Tibial nerve (tissue), 4 donors: ENCODE measurements at places on chromosomes 6 and 20.
A peak's percentile ranks its signal among the peaks of the same experiment; 100 is the strongest.

GRCh38 chr20:41418031-41418430 is 51.4 kb upstream of the EMILIN3 start:
- no peak for DNase-seq

- no peak for DNase-seq
Measured at GRCh38 chr20:37726971-37727956, 33.4 kb downstream of the CTNNBL1 start.

- no peak for DNase-seq
Measured at GRCh38 chr6:110419028-110419739, 3.8 kb upstream of the DDO start.

GRCh38 chr6:45923831-45924391 is 91.7 kb downstream of the CLIC5 start:
- DNase-seq = no peak

DNA sequence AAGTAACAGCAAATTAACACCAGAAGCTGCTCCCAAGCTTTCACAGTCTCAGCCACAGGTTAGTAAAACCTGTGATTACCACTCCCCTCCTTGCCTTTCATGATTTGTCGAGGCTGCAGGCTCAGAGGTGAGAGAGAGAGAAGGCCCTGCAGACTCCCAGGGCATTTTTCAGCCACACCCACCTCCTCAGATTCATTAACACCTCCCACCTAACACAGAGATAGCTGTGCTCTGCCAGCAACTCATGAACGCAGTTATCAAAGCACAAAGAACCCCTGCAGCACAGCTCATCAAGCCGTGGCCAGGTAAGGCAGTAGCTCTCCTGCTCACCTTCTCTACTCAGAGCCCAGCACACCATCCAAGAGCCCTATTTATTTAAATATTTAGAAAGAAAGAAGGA is 27.1 kb downstream of the F13A1 start:
- no peak for DNase-seq

DNA sequence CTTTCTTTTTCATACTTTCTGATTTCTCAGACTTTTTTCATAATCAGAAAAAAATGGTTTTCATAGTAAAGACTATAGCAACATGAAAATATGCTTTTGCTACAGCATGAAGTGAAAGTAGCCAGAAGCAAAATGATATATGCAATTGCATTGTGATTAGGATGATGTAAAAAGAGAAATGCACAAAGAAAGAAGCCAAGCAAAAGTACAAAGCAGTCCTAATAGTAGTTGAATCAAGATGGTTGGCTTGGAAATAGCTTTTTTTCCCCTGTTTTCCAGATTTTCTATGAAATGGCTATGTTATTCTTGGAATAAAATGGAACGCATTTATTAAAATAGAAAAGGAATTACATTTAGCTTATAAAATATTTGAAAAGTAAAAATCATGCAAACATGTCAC is 77.3 kb downstream of the SEL1L2 start:
- no peak for DNase-seq

DNA sequence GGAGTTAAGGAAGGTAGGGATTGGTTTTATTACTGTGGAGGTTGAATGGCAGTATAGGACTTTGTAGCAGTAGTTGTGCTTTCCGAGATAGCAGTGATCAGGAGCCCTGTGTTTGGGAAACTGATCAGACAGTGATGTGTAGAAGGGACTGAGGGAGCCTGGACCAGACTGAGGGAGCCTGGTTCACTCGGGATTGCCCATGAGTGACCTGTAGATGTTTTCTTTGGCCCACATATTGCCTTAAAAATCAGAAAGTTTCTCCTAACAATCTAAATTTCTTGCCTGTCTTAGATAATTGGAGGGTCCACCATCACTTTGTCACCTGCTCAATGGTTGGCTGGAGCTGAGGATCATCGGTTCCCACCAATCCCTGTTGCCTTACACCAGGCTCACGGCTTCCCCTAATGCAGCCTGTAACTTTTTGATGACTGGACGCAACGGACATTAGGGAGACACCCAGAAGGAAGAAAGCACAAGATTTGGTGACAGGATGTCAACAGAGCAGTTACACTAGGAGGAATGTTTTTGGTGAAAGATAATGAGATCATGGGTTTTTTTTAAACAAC is 1.1 kb downstream of the CDS2 start:
- DNase-seq = no peak

DNA sequence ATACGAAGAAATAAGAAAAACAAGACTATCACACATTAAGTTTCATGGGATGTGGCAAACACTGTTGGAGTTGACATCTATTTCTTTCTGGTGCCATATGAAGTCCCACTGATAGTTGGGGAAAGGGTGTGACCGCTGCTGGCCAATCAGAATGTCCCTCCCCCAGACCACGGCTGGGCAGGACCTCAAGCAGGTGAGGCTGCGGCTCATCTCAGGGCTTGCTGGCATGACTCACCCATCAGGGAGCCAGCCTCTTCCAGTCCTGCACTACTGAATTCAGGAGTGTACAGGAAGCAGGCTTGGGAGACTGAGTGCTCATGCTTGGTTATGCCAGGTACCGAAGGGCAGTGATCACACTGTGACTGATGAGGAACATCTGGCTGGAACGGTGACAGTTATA is 18.9 kb downstream of the PREP start:
- no peak for DNase-seq

DNA sequence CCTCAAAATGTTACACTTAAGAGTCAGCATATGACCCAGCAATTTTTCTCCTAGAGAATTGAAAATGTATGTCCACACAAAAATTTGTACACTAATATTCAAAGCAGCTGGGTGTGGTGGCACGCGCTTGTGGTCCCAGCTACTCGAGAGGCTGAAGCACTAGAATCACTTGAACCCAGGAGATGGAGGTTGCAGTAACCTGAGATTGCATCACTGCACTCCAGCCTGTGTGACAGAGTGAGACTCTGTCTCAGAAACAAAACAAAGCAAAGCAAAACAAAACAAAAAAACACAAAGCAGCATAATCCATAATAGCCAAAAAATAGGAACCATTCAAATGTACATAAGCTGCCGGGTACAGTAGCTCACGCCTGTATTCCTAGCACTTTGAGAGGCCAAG is 1.6 kb upstream of the RPF2 start:
- no peak for DNase-seq

DNA sequence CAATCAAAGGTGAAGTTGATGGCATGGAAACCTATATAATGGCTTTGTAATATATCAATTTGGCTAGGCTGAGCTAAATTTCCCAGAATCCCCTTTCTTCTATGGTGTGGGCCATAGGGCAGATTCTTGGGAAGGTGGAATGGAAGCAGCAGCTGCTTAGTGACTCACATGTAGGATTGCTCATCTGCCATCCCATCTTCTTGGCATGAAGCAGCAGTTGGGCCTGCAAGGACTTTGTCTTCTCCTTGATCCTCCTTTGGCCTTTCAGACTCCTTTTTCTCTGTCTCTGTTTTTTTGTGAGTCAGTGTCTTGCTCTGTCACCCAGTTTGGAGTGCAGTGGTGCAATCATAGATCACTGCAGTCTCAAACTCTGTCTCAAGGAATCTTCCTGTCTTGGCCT is 52.6 kb upstream of the CEP162 start:
- no peak for DNase-seq

DNA sequence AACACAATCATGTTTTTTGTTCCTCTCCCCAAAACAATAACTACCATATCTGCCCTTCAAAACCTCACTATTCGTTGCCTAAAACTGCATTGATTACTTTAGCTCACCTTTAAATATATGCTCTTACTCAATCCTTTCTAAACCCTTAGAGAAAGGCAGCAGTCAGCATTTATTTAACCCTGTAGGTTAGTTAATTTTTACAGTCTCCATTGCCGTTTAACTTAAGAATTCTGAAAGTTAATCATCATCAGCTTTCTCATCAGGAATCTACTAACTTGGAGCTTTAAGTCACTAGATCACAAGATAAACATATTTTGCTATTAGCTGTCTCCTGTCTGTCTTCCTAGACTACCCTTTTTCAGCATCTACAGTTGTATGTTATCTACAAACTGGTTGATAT is 991.9 kb downstream of the EPHA7 start:
- no peak for DNase-seq

DNA sequence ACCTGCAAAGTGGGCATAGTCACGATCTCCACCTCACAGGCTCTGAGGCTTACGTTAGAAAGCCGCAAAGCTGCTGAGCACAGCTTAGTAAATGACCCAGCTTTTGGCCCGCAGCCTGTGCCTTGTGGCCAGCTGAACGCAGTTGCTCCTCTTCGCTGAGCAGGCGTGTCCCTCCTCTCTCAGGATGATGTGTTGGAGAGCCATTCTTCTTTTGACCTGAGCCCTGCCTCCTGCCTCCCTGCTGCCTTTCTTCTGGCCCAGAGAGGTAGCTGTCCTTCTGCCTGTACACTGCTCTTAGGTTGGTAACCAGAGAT is 47.6 kb upstream of the MYL9 start:
- peak; percentile 70 for DNase-seq

DNA sequence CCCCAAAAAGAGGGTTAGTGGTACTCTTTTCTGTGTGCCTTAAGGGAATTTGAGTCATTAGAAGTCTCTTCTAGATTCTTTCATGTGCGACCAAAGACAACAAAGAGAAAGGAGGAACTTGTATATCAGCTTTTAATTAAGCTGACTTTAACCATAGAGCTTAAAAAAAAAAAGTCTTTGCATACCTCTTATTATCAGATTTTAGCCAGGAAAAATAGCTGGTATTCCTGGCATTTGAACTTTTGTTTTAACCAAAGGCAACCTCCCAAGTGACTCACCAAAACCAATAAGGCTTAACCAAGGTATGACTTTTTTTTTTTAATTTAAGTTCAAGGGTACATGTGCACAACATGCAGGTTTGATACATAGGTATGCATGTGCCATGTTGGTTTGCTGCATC is 375.0 kb downstream of the CDC5L start:
- DNase-seq = no peak

DNA sequence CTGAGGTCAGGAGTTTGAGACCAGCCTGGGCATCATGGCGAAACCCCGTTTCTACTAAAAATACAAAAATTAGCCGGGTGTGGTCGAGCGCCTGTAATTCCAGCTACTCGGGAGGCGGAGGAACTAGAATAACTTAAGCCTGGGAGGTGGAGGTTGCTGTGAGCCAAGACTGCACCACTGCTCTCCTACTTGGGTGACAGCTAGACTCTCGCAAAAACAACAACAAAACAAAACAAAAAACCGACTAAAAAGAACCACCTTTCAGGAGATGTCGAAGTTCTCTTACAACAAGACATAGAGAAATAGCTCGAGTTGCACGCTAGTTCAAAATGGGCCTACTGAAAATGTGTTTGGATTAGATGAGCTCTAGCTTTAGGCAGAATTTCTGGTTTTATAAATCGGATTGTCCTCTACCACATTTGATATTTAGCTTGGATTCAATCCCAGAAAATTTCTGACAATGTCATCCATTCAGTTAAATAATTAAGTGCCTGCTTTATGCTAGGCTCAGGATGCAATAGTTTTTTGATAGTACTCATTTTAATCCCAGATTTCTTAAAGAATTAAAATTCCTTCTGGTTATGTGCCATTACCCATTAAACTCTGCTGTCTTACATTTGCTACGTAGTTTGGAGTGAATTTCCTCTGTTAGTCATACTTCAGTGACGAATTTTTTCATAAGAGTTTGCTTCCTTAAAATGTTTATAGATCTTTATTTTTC is 137.5 kb upstream of the SHLD1 start:
- no peak for DNase-seq

GRCh38 chr6:81977486-81977885 is 225.0 kb upstream of the TENT5A start:
- no peak for DNase-seq

- no peak for DNase-seq
Measured at GRCh38 chr6:134535831-134536230, 217.9 kb upstream of the SGK1 start.

DNA sequence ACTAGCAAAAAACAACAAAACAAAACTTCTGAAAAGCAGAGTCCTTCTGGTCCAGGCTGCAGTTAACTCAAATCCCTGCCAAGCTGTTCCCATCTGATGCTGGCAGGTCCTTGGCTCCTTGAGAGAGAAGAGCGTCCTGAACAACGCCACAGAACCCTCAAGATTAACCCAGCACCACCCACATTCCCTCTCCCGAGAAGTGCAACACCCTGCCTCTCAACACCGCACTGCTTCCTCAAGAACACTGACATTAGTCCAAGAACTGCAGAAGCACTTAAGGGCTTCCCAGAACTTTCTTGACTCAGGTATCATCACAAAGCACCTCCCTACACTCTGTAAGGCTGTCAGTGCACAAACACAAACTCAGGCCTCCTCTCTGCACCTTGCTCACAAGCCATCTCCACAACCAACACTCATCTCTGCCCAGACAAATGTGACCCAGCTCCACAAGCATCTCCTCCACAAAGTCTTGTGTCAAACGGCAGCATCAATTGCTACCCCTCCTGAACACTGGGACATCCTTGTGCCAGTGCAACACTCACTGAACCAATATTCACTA is 7.5 kb downstream of the MRPL14 start:
- DNase-seq = no peak

DNA sequence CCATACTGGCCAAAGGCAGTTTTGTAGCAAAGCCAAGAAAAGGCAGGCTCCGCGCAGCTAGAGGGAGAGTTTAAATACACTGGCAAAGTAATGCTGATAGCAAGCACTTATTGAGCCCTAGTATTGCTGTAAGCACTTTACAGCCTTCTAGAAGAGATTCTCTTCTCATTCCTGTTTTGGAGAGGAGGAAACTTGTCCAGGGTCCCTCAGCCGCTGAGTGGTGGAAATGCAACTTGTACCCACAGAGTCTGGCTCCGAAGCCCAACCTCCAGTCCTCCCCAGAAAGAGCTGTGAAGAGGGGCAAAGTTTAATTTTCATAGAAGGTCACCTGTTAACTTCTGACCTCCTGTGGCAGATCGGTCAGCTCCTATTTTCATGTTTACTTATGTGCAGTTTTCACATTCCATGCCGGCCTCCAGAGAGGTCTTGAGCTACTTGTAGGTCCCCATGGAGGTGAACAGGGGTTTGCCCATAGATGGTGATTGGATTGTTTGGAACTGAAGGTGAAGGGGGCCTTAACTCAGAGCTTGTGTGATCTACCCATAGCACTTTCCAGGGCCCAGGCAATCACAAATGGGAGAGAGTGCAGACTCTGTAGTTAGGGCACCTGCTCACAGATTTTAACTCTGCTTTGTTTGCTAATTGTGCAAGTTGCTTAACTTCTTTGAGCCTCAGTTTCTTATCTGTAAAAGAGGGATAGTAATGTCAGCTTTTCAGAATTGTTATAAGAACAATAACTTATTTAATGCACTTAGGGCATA is 70.7 kb downstream of the LYRM2 start:
- no peak for DNase-seq

- no peak for DNase-seq
Measured at GRCh38 chr6:56009636-56010035, 134.2 kb upstream of the BMP5 start.

DNA sequence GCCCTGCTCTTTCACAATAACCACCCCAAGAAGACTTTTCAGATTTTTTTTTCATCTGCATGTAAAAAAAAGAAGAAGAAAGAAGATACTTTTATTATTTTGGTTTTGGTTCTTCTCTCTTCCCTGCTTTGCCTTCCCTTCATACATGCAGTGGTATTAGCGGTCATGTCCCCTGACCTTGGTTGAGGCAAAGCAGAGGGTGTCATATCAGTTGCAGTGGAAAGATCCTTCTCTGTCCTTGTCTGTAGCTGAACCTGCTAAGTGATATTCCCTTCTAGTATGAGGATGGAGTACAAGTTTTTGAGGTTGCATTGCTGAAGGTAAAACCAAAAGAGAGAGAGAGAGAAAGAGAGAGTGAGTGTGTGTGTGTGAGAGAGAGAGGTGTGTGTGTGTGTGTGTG is 345.7 kb downstream of the UTRN start:
- DNase-seq = no peak

- no peak for DNase-seq
Measured at GRCh38 chr6:103783329-103783728, 1076.4 kb downstream of the HACE1 start.

- no peak for DNase-seq
Measured at GRCh38 chr6:6943421-6943820, 164.3 kb upstream of the RREB1 start.
